HT1080 (cell line): ENCODE measurements at places on chromosomes 1 and 21.
A peak's percentile ranks its signal among the peaks of the same experiment; 100 is the strongest.

- DNase-seq = no peak
Observed at GRCh38 chr1:7583291-7584096, 187.6 kb upstream of the VAMP3 start.

DNA sequence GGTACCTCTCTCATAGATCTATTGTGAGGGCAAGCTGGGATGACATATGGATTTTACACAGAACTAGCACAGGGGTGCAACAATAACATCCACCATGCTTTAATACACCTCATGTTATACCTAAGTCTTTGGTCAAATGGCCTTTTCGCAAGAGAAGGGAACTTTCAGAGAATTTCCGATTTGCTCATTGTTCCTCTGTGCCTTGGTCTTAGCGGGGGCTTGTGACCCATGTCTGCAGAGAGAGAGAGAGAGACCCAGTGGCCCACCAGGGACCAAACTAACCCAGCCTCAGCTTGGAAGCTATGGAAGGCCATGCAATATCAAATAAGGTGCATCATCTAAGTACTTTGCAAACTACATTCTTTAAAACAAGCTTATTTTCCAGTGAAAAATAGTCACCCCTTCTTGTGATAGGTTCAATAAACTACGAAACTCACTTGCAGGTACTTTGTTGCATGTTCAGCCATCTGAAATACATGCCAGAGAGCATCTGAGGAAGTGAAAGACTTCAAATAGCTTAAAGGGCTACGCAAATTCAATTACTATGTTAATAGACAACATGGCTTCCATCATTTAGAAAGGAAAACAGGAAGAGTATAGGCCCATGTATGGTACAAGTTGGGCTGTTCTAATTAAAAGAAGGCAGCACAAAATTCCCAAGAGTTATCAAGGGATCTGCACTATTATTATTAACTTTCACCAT is 100.7 kb downstream of the KCNN3 start:
- no peak for DNase-seq

- DNase-seq = peak; percentile 75
Observed at GRCh38 chr1:206583707-206584648, 28.3 kb downstream of the EIF2D start.

- DNase-seq = no peak
Observed at GRCh38 chr1:157774412-157774811, 2.5 kb downstream of the FCRL2 start.

GRCh38 chr1:206575165-206575893 is 36.9 kb downstream of the EIF2D start:
- DNase-seq = peak; percentile 76

GRCh38 chr1:71835442-71835813 is 446.9 kb downstream of the NEGR1 start:
- no peak for DNase-seq

- no peak for DNase-seq
Observed at GRCh38 chr1:67897270-67897949, 64.1 kb upstream of the GNG12 start.

DNA sequence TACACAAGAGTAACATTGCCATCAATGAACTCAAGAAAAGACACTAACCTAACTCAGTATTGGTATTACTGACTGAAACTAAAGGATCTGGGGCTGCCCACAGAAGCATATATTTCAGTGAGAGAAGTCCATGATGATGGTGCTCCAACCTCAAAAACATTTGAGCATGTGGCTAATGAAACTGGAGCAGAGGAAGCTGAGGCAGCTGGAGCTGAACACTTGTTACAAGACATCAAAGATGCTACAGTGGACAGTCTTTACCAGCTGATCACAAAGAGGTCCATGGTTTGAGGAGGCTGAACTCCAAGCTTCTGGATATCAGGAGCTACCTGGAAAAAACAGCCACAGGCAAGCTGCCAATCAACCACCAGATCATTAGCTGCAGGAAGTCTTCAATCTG is 42.2 kb upstream of the TTC39A start:
- DNase-seq = no peak

- no peak for DNase-seq
Observed at GRCh38 chr1:55352080-55352810, 137.1 kb upstream of the USP24 start.

GRCh38 chr1:41387667-41388091 is 26.4 kb downstream of the FOXO6 start:
- DNase-seq = peak; percentile 32

GRCh38 chr1:53458634-53459033 is 565 bp upstream of the DMRTB1 start:
- DNase-seq = no peak

DNA sequence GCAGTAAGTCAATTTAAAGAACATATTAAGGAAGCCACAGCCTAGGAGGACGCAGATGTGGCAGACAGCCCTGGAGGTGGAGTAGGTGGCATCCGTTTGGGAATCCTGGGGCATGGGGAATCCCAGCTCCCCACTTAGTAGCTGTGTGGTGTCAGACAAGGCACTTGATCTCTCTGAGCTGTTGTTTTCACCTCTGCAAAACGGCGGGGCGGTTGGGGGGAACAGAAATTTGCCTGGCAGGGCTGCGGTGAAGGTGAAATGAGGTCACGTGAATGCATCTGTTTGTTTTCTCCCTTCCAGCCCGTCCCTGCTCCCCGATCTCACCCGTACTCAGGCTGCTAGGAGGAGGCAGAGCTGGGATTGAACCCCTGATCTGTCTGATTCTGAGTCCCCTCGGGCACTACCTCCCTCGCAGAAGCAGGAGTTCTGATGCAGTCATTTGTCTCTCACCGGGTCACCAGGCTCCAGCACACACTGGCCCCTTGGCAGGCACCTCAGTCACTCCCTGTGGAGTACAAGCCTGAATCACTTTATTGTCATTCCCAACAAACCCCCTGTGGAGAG is 2.2 kb upstream of the LAPTM5 start:
- no peak for DNase-seq

DNA sequence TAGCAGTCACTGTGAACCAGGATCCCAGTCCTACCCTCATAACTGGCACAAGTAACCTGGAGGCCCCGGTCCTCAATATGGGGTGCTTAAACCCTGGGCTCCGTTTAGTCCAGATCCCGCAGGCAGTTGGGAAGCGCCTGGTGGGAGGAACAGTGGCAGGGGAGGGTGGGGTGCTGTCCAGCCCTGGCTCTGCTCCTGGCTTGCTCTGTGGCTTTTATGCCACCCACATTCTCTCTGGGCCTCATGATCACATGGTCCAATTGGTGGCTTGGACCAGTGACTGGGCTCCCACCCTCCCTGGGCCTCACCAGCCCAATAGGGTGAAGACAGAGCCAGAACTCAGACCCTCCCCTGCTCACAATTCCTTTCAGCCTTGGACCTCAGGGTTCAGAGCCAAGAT is 2.9 kb downstream of the CD164L2 start:
- no peak for DNase-seq

- no peak for DNase-seq
Observed at GRCh38 chr21:43812957-43813655, 23.7 kb downstream of the RRP1 start.

DNA sequence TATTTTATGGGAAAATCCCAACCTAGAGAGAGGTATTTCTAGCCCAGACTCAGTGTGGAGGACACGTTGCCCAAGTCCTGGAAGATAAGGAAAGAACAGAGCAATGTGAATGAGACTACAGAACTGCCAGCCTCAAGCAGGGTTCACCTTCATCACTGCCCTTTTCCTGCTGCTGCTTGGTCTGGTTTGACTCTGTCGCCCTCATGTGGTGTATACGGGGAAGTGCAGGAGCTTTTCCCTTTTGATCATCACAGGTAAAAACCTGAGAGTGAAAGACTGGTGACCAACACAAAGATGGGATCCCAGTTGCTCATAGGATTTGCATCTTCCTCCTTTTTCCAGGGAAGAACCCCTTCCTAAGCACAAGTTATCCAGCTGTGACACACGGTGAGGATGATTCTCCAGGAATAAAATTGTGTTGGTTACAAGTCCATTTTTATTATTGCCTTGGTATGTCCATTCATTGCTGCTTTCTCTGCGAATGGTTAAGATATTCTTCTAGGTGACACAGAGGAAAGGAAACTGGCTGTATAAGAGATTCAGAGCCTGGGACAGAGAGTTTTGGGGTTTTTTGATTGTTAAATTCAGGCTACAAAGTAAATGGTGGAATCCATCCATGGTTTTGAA is 89.5 kb upstream of the CD53 start:
- DNase-seq = peak; percentile 55

GRCh38 chr1:19925342-19926070 is 2.1 kb upstream of the PLA2G2E start:
- DNase-seq = peak; percentile 90

DNA sequence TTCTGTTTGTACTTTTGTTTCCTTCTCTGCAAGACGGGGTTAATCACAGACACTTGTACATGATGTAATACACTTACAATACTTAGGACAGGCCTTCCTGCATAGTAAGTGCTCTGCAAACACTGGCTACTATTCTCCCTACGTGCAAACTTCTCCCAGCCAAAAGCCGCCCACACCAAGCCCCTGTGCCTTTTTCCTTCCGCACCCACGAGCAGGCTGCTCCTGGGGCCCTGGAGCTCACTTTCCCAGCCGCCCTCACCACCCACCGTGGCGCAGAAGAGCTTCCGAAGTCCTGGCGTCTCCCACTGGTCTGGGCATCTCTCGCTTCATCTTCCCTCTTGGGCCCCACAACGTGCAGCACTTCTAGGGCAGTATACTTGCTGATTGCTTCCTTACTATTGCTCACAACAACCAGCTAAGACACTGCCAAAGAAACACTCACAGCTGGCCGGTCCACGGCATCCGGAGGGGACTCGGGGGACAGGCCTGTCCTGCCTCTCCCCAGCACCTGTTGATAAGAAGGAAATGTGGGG is 22.5 kb upstream of the GPR157 start:
- no peak for DNase-seq

DNA sequence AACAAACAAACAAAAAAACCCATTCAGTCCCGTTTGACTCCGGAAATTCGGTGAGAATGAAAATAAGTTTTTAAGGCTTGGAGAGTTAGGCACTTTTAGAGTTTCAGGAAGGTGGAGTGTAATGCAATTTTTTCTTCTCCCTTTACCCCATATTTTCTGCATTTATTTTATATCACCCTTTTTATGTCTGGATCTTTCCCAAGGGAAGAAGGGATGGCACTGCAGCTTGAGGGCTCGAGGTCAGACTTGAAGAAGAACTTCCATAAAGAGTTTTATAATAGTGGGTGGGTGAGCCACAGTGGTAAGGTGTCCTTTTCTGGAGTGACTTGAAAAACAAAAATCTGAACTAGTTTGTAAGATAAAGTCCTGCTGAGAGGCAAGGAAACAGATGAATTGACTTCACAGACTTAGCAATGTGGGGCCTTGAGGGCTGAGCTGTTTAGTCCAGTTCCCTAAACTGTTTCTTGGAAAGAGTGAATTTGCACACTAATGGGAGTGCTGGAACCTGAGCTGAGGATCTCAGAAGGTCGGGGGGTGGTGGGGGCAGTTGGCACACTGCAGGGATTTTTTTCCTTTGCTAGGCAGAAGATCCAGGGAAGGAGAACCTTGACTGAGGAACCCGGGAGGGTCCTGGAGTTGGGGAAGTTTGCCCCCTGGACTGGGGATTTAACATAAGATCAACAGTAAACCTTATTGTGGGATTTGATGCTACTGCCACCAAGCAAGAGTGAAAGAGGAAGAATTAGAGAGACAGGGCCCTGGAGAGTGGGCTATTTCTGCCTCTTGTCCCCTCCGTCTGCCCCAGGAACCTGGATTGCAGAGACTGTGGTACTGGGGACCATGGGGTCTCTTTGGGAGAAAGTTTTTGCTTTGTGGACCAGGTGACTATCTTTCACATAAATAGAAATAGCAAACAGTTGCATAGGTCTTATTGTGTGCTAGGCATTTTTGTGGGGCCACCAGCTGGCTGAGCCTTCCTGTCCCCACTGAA is 1.8 kb upstream of the MEX3A start:
- no peak for DNase-seq

- no peak for DNase-seq
Observed at GRCh38 chr1:207823880-207824566, 72.2 kb downstream of the CD46 start.
